ENCODE measurements at places on chromosomes 12 and 14.
A peak's percentile ranks its signal among the peaks of the same experiment; 100 is the strongest.

DNA sequence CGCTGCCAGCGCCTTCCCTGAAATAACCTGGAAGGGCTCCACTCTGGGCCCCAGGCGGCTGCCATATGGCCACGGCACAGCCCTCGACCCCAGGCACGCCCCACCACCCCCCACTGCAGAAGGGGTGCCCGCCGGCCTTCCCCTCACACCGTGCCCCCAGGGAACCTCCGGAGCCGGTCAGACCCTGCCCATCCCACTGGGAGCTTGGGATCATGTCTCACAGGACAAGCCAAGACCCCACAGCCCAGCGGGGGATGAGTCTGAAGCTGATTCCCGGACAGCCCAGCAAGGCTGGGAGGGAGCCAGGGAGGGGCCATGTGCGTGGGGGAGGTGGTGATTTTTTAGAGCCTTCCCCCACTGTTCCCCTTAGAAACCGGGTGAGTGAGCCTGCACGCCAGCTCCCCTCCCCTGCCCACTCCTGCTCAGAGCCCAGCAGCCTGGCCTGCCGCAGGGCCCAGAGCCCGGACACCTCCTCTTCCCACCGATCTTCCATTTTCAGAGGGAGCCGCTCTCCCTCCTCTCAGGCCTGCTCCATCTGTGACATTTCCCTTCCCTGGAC lies 1.4 kb downstream of the RIMBP2 start:
- peak; percentile 58 for DNase-seq

GRCh38 chr12:7395950-7396349 lies 48.0 kb downstream of the CD163L1 start:
- DNase-seq = no peak

DNA sequence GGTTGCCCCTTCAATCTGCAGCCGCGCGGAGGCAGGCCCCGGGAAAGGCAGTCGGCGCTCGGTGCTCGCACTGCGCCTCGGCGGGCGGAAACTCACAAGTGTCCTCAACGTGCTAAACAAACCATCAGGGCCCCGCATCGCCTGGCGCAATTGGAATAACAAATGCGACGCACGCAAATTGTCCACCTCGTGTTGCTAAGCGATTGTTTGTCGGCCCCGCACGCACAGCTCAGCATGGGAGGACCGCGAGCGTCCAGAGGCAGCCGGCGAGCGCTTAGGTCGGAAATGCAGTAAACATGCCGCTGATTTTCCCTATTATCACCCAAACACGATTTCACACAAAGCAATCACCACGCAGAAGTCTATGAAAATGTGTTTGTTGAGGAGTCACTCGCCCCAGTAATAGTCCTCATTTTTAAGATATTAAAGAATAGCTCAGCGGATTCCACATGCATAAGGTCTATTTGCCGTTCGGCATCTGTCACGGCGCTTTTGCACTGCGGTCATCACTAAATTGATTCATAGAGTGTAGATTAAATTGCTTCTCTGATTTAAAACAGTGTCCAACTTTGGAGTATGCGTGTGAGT lies 3.2 kb upstream of the GSC start:
- peak; percentile 71 for DNase-seq

GRCh38 chr12:90816353-90817089 lies 138.5 kb downstream of the CCER1 start:
- no peak for DNase-seq

DNA sequence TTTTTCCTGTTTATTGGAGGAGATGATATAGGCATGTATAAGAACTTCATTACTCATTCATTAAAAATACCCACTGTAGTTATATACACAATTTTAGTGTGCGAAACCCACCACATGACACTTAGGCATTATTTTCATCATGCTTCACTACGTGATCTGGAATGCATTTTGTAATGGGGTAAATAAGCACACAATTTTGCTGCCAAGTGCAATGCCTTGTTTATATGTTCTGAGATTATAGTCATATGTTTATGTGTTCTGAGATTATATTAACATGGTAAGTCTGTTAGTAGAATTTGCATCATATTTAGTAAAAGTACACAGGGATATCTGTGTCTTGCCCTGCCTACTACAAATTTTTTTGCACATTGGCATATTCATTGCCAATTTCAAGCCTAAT lies 1123.0 kb downstream of the LRFN5 start:
- DNase-seq = no peak

DNA sequence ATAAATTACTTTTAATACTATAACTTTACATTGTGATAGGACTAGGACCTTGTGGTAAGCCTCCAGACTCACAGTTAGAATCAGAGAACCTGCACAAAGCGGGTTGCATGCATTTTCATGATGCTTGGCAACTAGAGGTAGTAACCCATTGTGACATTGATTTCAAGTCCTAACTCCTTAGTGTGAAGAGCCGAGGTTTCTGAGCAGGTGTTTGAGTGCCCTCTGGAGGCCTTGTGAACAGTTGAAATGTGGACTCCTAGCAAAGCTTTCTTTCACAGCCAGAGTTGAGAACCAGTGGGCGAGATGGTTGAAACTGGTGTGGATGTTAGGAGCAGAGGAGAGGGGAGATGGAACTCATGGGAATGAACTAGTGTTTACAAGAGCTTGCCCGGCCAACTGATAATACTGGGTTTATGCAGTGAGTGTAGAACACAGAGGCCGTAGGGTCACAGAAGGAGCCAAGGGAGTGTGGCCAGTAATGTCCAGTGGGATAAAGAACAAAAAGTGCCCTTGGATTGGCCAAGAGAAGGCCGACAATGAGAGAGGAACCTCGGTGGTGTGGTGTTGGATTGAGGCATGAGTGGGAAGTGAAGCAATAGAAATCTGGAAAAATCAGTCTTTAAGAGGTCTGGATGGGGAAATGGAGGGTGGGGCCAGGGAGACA lies 10.9 kb downstream of the ZNF664 start:
- DNase-seq = no peak

DNA sequence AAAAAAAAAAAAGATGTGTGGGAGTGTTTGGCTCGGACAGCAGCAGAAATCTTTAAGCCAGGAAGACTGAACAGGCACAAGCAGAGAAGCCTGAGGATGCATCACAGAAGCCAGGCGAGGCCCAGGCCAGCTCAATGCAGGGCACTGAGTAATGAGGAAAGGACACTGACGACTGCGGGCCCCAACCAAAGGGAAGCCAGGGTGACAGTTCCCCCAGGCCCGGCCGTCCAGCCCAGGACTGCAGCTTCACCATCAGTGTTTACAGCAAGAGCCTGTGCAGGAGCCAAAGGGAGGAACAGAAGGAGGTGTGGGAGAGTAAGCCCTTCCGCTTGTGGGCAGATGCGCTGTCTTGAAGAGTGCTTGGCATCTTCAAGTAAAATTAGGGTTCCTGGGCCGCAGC lies 205.3 kb upstream of the SFSWAP start:
- DNase-seq = no peak
